Activated naive CD4-positive, alpha-beta T cell (primary cell): ENCODE measurements at places on chromosomes 2 and 18.

- DNase-seq: no peak
These were observed 63.1 kb upstream of the B3GNT7 start for GRCh38 chr2:231332388-231332787.

DNA sequence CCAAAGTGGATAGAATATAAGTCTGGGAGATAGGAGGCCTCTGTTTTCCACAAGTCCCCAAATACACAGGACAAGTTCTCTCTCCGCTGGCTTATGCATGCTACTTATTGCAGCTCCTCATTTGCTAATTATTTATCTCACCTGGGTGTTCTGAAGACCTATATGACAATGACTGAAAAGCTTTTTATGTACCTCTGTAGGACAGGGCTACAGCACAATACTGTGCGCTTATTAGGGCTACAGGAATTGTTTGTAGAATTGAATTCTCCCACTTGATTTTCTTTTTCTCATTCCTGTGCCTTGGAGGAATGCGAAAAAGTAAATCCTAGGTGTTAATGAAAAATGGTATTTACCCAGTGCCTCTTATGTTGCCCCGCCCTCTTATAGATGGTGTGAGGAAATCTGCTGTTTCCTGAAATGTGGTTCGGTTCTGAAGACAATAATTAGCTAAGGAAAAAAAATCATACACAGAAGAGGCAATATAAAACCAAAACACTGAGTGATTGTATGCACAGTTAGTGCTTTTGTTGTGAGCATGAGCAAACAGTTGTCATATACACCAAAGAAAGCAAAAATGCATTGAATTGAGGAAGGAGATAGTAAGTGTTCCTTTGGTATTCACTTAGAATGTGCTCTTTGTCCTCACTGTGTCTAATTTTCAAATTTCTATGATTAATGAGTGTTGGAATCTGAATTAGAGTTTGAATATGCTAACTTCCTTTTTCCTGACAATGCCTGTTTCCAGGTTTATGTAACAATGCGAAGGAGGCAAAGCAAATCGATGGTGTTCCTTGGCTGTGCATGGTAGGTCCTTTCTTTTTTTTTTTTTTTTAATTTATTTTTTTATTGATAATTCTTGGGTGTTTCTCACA is 78.7 kb upstream of the PNPT1 start:
- DNase-seq: no peak

DNA sequence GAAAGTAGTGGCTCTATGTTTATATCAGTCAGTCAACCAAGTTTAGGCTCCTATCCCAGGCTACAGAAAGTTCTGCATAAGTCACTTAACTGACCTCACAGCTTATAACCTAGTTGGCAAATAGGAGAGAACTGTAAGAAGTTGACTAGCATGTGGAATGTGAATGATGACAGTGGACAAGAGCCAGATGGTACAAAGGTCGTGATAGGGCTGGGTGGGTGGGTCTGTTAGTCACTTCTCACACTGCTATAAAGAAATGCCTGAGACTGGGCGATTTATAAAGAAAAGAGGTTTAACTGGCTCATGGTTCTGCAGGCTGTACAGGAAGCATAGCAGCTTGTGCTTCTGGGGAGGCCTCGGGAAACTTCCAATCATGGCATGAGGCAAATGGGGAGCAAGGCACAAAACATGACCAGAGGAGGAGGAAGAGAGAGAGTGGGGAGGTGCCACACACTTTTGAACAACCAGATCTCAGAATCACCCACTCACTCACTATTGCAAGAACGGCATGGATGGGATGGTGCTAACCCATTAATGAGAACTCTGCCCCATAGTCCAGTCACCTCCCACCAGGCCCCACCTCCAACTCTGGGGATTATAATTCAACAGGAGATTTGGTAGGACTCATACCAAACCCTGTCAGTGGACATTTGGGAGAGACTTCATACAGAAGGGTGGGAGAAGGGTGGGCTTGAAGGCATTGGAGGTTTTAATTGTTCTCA is 68.8 kb downstream of the LTBP1 start:
- DNase-seq: no peak

DNA sequence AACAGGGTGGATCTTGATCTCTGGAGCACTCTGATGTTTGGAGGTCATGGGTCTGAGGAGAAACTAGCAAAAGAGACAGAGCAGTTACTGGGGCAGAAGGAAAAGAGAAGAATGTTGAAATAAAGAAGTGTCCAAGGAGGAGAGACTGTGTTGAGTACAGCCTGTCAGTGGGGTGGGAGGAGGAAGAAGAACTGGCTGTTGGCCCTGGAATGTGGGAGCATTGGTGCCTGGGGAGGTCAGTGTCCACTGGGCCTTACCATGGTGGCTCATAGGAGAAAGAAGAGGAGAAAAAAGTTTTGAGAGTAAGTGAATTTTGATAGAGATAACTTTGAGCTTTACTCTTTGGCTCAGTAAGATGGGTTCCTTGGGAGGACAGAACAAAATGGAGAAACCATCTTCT is 499.0 kb downstream of the TXNL1 start:
- no peak for DNase-seq

- DNase-seq: no peak
These were observed 138.1 kb upstream of the CHAC2 start for GRCh38 chr2:53629501-53629900.

- no peak for DNase-seq
These were observed 426.9 kb upstream of the ID2 start for GRCh38 chr2:8254791-8255447.

GRCh38 chr2:73770725-73771124 is 9.2 kb downstream of the DUSP11 start:
- no peak for DNase-seq

GRCh38 chr2:7180638-7181370 is 263.6 kb downstream of the RNF144A start:
- DNase-seq: no peak

GRCh38 chr18:7206217-7206616 is 24.7 kb upstream of the LRRC30 start:
- DNase-seq: no peak

DNA sequence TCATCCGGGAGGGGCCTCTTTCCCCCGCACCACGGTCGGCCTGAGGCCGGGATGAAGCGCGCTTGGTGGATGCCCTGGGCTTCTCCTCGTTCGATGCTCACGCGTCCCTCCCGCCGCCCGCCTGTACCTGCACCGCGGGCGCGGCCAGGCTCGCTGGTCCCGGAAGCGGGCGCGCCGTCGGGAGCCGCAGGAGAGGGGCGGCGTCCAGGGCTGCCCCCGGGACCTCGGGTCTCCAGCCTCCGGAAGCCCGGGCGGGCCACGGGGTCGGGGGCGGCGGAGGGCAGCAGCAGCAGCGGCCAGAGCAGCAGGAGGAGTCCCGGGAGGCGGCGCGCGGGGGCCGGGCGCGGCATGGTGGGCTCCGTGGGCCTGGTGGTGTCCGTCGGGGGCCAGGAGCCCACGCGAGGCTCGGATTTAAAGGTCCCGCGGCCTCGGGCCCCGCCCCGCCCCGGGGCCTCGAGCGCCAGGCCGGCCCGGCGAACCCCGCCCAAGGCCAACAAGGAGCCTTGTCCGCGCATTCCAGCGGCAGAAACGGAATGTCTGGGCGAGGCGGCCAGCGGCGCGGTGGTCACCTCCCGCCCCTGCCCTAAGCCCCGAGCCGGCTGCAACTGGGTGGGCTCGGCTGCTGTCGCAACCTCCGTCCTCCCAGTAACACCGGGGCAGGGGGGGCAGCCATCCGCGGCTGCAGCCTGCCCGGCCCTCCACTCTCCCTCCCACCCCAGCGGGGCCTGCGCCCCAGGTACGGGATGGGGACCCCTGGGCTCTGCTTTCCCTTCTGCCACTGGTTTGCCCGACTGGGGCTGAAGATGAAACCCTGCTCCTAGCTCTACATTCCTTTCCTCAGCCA is at the start of gene MATN3:
Gene MATN3, minus strand, starts transcription at position 387 of the 844 bp plus-strand sequence. Its CDS starts 37 bp downstream, at position 350.
- DNase-seq: no peak

GRCh38 chr2:28052691-28053090 is 162.2 kb downstream of the BABAM2 start:
- DNase-seq: no peak

DNA sequence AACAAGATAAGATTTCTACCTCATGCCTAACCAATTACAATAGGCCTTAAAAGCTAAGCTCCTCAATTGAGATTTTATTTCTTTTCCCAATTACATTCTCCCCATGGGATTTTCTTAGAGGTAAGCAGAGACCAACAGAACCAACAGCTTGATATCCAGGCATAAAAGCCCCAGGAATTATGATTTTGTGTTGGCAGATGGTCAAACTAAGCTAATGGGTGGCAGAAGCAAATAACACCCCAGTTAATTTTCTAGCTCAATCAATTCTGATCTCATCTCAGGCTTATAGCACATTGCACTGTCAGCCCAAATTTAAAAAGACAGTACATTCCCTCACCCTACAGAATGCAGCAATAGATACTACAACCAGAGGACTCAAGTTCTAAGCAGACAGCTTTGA is 156.4 kb downstream of the NRXN1 start:
- DNase-seq: no peak

GRCh38 chr2:213995400-213996105 is 415.3 kb upstream of the VWC2L start:
- no peak for DNase-seq

DNA sequence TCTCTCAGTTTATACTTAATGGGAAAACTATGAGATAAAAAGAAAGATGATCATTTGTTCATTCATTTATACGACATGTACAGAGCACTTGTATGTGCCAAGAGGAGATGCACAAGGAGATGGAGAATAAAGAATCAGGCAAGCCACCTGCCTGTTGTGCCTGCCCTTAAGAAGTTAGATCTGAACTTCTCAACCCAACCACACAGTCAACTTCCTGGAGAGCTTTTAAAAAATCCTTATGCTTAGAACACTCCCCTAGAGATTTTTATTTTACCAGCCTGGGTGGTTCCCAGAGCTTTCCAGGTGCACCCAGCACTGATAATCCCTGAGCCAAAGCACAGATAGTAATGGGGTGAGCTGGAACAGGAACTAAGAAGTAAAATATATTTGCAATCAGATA is 18.5 kb downstream of the AKAIN1 start:
- no peak for DNase-seq

DNA sequence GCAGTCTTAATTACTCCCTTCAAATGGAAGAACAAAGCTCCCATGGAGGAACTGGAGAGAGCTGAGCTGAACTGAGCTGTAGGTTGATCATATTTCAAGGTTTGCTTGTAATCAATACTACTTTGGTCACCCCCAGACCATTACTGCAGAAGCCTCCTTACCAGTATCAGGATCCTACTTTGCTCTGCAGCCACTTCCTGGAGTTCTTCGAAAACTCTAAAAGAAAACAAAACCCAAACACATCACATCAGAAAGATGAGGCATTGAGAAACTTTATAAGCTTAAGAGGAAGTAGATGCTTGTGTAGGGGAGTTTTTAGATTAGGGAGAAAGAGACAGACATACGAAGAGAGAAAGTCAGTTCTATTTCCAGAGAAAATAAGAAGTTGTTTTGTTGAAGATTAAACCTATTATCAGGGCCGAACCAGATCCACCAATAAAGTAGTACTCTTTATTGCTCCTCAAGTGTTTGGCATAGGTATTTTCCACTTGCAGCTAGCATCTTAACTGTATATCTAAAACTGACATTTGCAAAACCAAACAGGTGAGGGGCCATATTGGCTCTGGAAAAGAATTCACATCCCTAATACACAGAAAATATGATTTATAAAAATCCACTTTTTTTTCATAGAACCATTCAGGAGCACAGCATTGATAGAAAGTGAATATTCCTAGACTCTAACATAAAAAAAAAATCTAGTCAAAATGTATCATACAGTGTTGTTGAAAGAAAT is 166.9 kb upstream of the KLF7 start:
- DNase-seq: no peak

GRCh38 chr2:102356381-102356712 is 751 bp downstream of the IL18R1 start:
- no peak for DNase-seq

DNA sequence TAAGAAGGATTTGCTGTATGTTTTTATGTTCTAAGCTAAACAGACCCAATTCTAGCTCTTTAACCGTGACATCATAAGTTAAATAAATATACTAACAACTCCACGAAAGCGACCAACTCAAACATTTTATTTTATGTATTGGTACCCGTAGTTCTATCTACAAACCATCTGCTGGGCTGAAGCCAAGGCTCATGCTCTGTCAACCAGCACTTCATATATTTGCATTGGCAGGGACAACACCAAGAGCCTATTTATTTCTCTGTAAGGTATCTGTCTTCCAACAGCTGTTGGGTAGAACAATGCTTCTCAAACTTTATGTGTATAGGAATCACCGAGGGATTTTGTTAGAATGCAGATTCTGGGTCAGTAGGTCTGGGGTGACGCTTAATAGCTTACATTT is 64.5 kb downstream of the PID1 start:
- DNase-seq: no peak

- no peak for DNase-seq
These were observed 132.1 kb upstream of the CAPN13 start for GRCh38 chr2:30939364-30939763.

GRCh38 chr2:175097297-175097696 is 70.7 kb downstream of the ATF2 start:
- no peak for DNase-seq

DNA sequence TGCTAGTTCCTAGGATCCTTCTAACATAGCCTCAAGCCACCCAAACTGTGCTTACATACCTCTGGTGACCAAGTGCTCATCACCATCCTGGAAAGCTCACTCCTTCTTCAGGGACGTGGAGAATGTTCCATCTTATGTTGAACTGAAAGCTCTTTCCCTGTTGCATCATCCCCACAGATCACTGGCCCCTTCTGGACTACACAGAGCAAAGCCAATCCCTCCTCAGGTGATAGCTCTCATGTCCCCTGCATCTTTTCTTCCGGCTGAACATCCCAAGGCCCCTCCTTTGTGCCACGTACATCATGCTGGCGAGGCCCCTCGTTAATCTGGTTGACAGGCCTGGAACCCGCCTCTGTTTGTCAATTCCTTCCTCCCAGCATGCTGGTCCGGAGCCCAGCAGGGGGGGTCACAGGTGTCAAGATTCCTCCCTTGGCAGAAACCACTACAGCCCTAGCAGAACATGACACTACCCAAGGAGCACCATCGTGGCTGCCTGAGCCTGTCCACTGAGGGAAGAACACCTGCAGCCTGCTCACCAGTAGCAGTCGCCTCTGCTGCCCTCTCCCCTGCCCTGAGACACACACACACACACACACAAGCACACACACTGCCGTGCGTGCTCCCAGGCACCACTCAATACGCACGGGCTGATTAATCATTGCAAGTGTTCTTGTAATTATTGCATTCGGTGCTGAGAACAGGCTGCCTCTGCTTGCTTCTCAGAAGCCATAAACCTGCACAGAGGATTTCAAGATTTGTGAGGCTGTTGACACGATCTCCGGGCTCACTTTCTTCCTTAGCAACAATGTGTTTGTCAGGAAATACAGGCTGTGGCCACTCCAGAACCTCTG is 6.3 kb upstream of the KCNK3 start:
- DNase-seq: no peak

DNA sequence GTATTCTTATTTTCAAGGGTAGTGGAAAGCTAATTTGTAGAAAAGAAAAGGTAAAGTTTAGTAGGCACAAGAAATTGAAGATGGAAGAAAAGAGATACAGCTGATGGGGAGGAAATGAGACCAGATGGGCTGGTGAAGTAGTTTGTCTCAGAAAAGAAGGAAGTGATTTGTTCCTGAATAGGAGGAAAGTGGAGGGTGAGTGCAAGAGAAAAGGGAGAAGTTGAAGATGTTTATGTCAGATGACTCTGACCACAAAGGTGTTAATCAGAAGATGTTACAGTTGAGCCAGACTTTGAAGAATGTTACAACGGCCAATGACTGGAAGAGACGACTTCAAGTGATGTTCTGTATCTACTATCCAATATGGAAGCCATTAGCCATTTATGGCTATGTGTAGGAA is 21.2 kb downstream of the ZSCAN30 start:
- no peak for DNase-seq

- DNase-seq: no peak
These were observed 4.1 kb upstream of the SERPINB8 start for GRCh38 chr18:63965716-63966330.
